ENCODE measurements at places on chromosomes 11 and 22.

DNA sequence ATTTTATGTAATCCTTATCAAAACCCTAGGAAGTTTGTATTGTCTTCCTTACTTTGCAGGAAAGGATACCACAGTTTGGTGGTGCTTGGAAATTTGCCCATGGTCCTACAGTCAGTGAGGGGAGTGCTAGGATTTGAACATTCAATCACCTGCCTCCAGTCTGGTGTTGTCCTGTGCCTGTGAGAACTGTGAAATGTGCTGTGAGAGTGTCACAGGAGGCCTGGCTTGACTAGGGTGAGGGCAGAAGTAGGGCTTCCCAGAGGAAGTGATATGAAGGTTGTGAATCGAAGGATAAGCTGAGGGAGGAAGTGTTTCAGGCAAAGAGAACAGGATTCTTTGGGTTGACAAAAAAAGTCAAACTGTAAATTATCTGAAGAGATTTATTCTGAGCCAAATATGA lies 424.4 kb downstream of the TMEM135 start:
- no peak for DNase-seq

GRCh38 chr22:50076646-50077535 lies 8.3 kb downstream of the MLC1 start:
- DNase-seq = no peak

DNA sequence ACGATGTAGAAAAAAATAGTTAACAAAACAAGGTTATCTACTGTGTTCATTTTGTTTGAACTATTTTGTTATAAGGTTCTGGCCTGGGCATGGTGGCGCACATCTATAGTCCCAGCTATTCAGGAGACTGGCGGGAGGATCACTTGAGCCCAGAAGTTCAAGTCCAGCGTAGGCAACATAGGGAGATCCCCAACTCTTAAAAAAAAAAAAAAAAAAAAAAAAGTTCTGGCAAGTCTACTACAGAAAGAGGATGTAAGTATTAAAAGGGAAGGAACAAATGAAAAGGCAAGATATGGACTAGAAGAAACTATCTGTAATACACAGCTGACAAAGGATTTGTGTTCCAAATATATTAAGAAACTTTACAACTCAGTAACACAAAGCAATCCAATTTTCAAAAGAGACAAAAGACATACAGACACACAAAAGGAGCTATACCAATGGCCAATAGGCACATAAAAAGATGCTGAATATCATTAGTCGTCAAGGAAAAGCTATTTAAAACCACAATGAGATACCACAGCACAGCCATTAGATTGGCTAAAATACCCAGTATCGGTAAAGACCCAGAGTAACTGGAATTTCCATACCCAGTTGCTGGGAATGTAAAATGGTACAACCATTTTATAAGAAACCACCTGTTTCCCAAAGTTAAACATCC lies 27.4 kb downstream of the RRAS2 start:
- no peak for DNase-seq

DNA sequence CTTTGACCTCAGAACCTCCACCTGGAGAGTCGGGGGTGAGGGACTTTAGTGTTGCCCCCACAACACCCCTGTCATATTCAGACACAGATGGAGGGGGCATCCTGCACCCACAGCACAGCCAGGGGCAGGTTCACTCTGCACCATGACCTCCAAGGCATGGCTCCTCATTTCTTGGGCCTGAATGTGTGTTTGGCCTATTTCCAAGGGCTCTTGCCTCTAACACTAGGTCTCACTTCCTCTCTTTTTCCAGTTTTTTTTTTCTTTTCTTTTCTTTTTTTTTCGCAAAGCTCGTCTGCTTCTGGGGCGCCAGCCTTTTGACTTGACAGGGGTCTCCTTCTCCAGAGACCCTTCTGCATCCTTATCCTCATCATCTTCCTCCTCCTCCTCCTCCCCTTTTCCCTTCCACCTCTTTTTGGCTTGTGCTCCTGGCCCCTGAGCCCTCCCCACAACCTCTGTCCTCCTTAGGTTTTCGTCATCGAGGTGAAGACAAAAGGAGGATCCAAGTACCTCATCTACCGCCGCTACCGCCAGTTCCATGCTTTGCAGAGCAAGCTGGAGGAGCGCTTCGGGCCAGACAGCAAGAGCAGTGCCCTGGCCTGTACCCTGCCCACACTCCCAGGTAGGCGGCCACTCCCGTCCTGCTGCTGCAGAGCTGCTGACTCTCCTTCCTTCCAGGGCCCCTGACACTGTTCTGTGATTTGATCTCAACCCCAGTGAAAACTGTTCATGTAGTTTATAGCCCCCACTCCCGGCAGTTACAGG lies 3.8 kb downstream of the NCF4 start:
- no peak for DNase-seq

DNA sequence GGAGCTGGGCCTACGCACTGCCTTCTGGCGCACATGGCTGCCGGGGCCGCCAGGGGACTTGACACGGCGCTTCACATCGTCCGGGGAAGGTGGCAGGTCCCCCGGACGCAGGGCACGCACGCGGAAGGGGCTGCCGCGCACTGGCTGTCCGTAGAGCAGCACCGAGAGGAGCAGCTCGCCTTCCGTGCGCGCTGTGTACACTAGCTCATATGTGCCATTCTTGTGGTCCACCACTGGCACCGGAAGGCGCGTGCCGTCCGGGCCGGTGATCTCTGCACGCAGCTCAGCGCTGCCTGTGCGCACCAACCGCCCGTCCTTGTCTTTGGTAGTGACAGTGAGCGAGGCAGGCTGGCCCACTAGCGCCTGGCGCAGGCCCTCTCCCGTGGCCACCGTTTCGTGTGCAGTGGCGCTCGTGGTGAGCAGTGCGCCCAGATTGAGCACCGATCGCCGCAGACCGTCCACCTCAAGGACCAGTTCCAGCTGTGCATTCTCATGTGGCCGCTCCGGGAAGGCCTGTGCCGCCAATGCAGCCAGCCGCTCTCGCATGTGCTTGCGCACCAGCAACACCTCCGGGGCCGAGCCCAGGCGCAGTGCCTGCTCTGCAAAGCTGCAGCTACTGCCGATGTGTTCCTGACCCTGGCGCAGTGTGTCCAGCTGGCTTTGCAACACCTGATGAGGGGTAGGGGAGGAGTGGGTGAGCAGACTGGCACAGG lies 15.7 kb upstream of the HPX start:
- DNase-seq = no peak

DNA sequence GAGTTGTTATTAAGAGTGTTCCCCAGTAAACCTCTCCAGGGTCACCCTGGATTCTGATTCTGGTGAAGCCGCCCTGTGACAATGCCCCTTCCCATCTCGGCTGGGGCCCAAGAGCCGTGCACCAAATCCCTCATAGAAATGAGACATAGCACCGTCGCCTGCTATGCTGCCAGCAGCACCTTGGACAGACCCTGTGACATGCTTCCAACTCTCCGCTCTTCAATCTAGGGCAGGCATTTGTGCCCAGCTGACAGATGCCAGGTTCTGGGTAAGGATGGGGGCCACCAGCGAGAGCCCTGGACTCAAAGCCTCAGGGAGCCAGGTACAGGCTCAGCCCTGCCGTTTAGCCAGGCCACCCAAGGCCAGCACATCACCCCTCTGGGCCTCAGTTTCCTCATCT lies 55.8 kb upstream of the TCF20 start:
- no peak for DNase-seq

DNA sequence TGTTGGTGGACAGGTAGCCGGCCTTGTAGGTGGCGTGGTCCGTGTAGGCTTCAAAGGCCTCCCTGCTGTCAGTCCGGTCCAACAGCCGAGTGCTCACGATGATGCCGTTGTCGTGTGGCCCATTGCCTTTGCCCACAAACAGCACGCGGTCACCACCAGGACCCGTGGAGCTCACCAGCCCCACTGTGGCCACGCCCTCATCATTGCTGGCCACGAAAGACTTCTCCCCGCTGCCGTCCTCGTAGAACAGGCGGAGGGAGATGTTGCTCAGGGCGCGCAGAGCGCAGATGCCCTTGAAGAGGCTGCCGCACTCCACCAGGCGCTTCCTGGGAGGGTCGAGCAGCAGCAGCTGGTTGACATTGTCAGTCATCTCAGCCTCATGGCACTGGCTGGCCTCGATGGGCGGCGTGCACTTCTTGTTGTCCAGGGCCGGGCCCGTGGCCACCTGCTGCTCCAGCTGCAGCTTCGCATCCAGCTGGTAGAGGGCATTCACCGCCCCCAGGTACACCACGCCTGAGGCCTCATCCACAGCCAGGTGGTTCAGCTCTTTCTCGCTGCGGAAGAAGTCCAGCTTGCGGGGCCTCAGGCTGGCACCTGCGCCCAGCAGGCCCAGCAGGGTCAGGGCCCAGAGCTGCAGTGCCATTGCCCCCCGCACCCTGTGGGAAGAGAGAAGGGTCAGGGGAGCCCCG lies 17.4 kb downstream of the PLXNB2 start:
- no peak for DNase-seq

GRCh38 chr11:120482149-120482548 lies 29.4 kb upstream of the GRIK4 start:
- DNase-seq = no peak

DNA sequence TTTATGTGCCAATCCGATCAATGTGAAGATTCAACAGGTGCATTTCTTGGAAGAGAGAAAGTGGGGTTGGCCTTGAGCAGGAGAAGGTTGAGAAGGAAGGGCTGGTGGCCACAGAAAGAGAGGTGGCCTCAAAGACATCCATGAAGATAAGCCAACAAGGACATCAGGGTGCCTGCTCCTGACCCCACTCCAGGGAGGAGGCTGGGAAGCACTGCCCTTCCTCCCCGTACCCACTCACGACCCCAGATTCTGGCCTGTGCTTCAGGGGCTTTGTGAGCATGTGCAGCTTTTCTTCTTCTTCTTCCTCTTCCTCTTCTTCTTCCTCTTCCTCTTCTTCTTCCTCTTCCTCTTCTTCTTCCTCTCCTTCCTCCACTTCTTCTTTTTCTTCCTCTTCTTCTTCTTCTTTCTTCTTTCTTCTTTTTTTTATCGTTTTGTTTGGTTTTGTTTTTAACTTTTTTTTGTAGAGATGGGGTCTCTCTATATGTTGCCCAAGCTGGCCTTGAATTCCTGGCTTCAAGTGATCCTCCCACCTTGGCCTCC lies 30.3 kb downstream of the DKK3 start:
- no peak for DNase-seq

DNA sequence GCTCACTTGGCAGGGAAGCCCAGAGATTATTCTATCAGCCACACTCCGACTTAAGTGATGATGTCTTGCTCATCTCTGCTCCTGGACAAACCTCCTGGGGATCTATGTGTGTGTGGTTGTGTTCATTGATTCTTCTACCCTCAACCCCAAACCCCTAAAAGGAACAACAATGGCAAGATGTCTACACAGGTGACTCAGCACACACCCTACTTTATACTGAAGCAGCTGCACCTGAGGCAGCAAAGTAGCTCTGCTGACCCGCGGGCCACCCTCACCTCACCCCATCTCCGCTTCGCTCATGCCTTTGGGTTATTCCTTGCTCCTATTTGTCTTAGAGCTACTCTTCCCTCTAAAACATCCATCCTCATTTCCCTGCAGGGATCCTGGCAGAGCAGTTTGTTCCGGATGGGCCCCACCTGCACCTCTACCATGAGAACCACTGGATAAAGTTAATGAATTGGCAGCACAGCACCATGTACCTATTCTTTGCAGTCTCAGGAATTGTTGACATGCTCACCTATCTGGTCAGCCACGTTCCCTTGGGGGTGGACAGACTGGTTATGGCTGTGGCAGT lies 38.7 kb downstream of the TMEM45B start:
- no peak for DNase-seq

GRCh38 chr11:1822648-1823375 lies 12.0 kb upstream of the SYT8 start:
- DNase-seq = no peak

DNA sequence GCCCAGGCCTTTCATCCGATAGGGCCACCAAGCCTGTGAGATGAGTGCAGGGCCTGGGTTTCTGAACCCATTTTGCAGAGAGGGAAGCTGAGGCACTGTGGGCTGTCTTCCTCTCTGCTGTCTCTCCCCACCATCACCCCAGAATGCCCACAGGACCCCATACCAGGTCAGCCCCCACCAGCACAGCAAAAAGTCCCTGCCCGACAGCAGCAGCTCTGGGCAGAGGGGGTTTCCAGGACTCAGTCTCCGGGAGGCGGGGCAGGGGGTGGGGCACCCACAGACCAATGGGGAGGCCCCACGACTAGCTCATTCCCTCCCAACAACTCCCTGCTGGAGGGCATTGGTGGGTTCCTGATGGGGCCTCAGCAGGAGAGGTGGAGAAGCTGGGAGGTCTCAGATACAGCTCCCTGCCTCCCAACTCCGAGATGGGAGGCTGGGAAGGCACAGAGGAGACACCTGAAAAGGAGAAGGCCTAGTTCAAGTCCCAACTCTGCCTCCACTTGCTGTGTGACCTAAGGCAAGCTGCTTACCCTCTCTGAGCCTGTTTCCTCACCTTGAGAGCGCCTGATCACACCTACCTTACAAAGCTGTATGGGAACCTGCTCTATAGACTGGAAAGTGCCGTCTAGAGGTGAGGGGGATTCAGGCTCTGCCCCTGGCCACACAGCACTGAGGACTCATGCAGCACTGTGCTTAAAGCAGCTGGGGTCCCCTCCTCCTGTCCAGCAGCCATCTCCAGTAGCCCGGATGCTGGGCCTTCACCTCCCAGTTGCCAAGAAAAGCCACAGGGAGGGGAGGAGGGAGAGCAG lies 3.5 kb downstream of the CBX7 start:
- DNase-seq = peak; percentile 89

Measured in activated CD8-positive, alpha-beta memory T cell treated with anti-CD3 and anti-CD28 coated beads for 24 hours (primary cell).